ENCODE measurements at places on chromosomes 5 and 9.

DNA sequence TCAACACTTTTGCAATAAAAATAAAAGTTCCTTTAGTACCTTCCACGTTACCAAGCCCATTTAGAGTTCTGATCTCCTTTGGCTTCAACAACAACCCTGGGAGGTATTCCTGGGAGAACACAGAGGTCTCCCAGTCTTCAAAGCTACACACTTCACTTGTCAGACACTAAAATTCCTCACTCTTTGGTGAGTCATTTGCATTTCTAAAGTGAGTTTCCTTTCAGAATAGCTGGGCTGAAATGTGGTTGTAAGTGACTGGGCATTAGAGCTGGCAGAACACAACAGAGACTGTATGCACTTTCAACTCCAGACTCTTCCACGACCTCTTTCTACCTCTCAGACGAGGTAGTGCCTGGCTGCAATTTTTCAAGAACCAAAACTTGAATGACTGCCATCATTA lies 11.5 kb upstream of the F2RL1 start:
- no peak for DNase-seq

- no peak for DNase-seq
Measured at GRCh38 chr5:178989311-178989710, 5.8 kb downstream of the GRM6 start.

GRCh38 chr5:172910828-172911627 lies 48.2 kb upstream of the RPL26L1 start:
- no peak for DNase-seq

- DNase-seq: no peak
Measured at GRCh38 chr9:68515326-68516017, 25.2 kb downstream of the TMEM252 start.

- DNase-seq: no peak
Measured at GRCh38 chr5:107671742-107672210, 1.0 kb upstream of the EFNA5 start.

- DNase-seq: no peak
Measured at GRCh38 chr5:16456103-16456832, 9.3 kb downstream of the ZNF622 start.

GRCh38 chr5:119288379-119289033 lies 67.3 kb upstream of the TNFAIP8 start:
- no peak for DNase-seq

DNA sequence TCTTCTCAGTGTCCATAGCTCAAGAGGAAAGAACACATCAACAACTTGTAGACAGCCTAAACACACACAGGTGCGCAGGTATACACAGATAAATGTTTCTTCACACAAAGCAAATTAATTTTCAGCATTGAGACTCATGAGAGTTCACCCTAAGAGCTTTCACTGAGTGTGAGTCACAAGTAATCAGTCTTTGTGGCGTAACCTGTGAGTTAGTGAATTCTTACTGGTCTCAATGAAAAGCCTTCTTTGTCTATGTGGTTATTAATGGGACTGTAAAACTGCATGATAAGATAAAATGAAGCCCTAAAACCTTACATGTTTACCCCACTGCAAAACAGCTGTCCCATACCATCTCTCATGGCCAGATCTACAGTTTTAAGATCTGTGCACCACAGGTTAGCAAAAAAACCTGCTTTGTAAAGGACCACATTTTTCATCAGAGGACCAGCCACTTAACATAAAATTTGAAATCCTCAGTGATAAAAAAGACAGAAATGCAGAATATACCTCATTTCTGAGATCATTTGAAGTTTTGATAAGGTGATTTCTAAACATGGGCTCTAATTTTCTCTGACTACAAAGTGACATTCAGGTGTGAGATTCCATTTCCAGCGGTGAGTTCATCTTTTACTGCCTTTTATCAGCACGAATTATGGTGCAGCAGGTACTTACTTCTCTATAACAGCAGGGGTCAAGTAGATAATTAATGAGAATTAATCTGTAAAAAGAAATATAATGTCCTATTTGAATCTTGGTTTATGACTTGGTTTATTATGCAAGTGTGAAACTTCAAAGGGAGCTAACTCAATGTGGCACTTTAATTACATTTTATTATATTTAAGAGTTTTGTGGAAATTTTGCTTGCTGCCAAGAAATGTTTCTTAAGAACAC lies 335.7 kb upstream of the PIK3R1 start:
- DNase-seq: no peak

DNA sequence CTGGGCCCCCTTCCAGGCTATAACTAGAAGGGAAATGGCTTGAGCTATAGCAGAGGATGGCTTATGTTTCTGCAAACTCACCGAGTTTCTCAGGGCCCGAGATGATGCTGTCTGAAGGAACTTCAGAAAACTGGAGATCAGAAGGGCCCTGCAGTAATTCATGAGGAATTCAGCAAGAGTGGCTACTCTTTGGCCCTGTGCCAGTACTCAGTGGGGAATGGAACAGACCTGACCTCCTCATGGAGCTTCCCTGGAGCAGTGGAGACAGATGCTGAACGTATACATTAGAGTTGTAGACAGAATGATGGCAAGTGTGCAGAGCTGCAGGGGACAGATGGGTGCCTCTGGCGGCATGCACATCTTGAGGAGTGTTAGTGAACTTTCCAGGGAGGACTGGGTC lies 17.3 kb upstream of the SMIM32 start:
- DNase-seq: no peak

- no peak for DNase-seq
Measured at GRCh38 chr5:44619875-44620610, 188.7 kb upstream of the MRPS30 start.

GRCh38 chr9:3441197-3441816 lies 84.5 kb downstream of the RFX3 start:
- DNase-seq: peak; percentile 36

DNA sequence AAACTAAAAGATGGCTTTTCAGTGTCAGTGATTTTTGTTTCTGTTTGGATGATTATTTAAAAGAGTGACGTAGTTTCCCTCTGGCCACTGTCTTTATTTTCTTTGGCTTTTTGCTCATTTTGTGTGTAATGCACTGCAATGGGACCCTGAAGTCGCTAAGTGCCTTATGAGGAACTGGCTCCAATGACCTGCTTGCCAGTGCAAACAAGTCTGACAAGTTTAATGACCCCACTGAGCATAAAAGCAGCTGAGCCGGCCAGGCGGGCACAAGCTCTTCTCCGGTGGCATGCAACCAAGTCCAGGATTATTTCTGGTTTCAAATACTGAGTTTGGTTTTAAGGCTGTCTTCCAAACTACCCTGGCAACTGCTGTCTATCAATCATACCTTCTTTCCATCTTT lies 15.6 kb upstream of the GNA14 start:
- no peak for DNase-seq

GRCh38 chr9:19701274-19701673 lies 87.6 kb downstream of the SLC24A2 start:
- DNase-seq: no peak

- no peak for DNase-seq
Measured at GRCh38 chr5:92309336-92309991, 926.3 kb upstream of the ARRDC3 start.

GRCh38 chr5:10590226-10590999 lies 26.5 kb downstream of the ANKRD33B start:
- no peak for DNase-seq

DNA sequence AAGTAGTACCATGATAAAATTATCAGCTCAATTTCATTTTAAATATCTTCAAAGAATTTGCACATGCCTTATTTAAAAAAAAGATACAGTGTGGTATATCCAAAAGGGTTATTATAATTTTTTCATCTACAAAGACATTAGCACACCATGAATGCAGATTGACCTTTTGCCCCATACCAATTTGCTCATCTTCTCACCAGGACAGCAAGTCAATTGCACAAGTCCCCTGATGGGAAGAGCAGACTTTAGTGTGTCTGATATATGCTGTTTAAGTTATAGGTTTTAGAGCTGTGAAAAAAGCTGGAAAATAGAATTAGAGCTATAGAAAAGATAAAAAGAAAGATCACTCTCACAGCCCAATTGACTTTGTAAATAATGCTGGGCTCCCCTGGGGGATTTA lies 325.8 kb upstream of the CDH6 start:
- DNase-seq: no peak

DNA sequence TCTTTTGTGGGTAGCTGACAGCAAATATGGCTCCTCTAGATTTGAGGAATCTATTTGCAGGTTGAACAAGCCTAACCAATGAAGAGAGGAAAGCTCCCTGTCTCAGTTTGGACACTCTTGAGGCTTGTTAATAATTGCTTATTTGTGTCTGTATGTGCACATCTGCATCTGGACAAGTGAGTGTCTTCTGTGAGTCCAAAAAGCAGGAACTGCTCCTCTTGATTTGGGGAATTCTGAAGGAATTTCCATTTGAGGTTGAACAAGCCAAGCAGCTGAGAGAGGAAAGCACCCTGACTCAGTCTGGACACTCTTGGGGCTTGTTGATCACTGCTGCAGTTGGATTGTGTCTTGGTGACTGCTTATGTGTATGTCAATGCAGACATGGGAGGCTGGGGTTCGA lies 211.6 kb downstream of the DTWD2 start:
- no peak for DNase-seq

- DNase-seq: no peak
Measured at GRCh38 chr5:164302533-164303235, 797.3 kb downstream of the MAT2B start.

DNA sequence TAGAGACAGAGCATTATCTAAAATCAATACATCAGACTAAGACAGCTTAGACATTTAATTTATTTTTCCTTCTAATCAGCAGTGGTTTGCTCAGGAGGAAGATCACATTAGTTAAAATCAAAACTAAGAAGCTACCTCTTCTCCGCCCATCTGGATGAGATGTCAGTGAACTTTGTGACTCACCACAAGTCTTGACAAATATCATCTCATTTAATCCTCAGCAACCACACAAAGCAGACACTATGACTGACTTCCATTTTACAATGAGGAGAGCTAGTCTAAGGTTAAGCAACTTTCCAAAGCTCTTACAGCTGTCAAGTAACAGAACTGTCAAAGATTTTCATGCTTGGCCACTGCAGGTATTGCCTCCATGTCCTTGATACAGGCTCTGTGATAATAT lies 289.5 kb downstream of the DEPDC1B start:
- no peak for DNase-seq

DNA sequence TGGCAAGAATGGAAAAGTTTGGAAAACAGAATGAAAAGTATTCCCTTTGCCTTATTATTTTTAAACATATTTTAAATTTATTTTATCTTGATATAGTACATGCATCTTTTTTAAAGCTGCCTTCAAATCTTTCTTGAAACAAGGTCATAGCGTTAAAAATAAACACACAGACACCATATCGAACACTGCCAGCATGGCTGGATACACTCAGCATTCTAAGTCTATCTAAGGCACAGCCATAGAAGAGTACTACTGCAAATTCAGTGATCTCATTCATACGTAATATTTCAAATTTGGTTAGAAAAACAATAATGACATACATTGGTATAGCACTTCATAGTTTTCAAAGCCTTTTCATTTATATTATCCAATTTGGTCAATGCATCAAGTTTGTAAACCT lies 57.5 kb downstream of the EPB41L4B start:
- no peak for DNase-seq

DNA sequence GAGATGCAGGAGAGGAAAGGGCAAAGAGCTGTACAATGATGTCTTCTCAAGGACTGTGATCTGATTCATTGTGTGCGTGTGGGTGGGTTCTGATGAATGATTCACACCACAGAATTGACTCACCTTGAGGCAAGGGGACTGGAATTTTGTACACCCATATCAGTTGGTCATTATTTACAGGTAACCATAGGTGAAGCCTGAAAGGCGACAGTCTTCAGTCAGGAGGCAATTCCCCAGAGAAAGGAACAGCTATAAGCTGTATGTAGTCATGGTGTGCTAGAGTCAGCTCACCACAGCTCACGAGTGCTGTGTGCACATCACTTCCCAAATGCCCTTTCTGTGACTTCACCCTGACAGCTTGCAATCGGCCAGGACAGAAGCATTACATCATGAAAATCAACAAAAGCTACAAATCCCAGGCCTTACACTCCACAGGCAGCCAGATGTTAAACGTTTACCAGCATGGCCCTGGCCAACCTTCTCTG lies 87.6 kb upstream of the RPS23 start:
- DNase-seq: peak; percentile 43

DNA sequence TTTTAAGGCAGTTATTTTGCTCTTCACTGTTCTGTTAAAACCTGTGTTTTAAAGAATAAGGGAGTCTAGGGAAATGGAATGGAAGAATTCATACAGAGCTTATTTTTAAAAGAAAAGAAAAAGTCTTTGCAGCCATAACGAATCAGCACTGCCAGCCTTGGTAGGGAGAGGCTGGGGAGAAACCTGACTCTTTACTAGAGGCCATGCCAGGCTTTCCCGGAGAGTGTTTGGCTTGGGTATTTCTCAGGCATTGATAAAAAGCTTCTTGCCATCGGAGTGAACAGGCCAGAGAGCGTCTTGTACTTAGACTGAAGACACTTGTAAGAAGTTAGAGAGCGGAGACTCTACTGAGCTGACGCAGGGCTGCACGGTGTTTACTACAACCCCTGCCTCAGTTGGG lies 72.7 kb upstream of the NFIL3 start:
- DNase-seq: no peak
